Choroid plexus epithelial cell (primary cell): ENCODE measurements at places on chromosomes 3 and 15.
A peak's percentile ranks its signal among the peaks of the same experiment; 100 is the strongest.

DNA sequence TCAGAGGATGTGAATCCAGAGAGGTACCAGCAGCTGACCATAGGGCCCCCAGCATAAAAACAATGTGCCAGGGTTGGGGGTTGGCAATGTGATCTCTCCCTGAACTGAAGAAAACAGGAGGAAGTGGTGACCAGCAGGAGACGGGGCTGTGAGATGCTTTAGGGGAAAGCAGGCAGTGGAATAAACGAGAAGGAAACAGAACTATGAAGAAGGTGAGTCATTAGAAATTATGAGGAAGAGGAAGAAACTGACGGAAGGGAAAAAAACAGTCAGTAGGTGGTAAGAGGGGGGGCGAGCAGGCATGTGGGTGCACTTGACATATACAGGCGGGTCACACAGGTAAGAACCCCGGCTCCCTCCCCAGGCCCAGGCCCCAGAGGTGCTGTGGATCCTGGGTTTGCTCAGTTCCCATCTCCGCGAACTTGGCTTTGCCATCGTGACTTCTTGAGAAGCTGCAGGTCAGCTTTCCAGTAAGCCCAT, 42.2 kb upstream of the B3GNT5 start:
- no peak for DNase-seq

- DNase-seq = no peak
These were observed 80.6 kb downstream of the NCEH1 start for GRCh38 chr3:172630316-172630715.

GRCh38 chr15:34799149-34800101, 4.1 kb upstream of the ACTC1 start:
- no peak for DNase-seq

- no peak for DNase-seq
These were observed 106.2 kb upstream of the UBE3A start for GRCh38 chr15:25545017-25545416.

GRCh38 chr3:38306941-38307340, 24.8 kb downstream of the SLC22A14 start:
- no peak for DNase-seq

DNA sequence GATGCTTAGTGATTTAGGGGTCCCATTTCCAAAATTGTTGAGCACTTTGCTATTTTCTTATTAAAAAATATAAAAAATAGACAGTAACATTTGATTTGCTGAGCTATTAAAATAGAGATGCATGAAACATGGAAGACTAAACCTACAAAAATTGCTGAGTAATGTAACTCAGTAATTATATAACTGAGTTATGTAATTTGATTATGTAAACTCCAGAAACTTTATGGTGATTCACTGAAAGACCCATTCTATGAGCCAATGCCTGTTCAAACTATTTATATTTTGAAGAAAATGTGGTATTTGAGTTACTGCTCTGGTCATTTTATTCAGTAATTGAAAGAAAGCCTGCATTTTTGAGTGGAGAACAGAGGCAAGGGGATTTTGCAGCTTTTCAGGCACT, 1221.5 kb upstream of the ALCAM start:
- DNase-seq = no peak

- no peak for DNase-seq
These were observed 2.5 kb upstream of the GANC start for GRCh38 chr15:42270551-42270950.

DNA sequence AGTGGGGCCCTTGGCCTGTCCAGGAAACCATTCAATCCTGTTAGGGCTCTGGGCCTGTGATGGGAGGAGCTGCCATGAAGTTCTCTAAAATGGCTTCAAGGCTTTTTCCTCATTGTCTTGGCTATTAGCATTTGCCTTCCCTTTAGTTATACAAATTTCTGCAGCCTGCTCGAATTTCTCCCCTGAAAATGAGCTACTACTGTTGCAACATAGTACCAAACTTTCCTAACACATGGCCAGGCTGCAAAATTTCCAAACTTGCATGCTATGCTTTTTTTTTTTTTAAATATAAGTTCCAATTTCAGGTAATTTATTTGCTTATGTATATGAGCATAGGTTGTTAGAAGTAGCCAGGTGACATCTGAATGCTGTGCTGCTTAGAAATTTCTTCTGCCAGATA, 560.8 kb upstream of the TBL1XR1 start:
- peak; percentile 52 for DNase-seq

- no peak for DNase-seq
These were observed 82.5 kb downstream of the RFTN1 start for GRCh38 chr3:16430717-16431630.

- DNase-seq = peak; percentile 68
These were observed 47.2 kb downstream of the SLC12A8 start for GRCh38 chr3:125165189-125165947.

DNA sequence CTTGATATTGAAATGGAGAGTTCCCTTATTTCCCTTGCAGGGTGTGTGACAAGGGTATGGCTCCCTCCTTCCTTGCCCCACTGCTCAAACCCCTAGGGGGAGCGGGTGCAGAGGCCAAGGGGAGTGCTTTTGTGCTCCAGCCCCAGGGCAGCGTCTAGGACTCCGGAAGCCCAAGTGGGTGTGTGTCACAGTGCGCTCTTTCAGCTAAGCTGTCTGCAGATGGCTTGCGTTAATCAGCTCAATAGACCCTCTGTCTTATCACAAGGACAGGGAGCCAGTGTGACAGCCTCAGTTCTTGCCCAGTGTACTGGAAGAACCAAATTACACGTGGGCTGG, 523.6 kb upstream of the LMCD1 start:
- DNase-seq = peak; percentile 1

DNA sequence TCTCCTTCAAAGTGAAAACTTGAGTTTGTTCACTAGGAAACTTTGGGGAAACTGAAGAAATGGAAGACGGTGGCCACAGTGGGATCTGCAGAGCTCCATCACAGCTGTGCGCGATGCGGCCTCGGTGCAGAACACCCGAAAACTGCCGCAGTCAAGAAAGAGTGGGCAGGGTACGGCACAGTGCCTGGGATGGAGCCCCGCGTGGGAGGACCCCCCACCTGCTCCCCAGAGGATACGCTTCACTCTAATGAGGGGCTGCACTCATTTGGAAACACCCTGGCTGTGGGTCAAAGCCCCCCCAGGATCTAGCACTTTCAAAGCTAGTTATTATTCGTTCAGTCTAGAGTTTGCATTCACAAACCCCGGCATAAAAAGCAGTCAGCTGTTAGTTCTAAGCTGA, 9.5 kb downstream of the ADAMTS17 start:
- DNase-seq = no peak

DNA sequence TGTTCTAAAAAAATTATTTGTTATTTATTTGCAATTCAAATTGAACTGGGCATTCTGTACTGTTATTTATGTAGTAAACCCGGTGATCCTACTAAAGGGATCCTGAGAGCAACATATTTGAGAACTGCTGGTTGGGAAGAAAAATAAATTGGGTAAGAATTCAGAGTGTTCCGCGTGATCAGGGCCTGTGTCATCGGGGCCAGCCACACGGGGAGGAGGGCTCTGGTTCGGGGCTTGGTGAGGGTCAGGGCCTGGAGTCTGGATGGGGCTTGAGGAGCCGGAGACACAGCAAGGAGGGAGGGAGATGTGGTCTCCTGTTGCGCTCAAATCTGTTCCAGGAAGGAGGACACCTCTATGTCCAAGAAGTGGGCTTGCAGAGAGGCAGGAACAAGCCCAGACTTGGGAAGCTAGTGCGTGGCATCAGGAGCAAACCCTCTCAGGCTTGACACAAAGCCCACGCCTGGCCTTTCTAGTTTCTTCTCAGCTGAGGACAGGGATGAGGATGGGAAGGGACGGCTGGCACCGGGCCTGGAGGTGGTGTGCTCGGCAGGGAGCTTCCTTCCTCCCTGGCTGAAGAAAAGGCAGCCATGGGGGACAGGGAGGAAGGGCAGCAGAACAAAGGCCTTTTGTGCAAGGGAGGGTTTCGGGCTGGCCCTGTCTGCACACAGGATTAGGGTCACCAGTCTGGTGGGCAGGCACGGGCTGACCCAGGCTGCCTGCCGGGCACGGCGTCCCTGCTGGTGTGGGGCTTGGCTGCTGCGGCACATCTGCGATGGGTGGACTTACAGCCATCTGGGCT, 22.9 kb upstream of the FBLN2 start:
- peak; percentile 68 for DNase-seq

GRCh38 chr3:160154033-160154432, 71.2 kb upstream of the C3orf80 start:
- DNase-seq = peak; percentile 64
